ENCODE measurements at places on chromosomes 6 and 20. TPM values are rescaled to one million over a fixed set of nuclear protein-coding genes. Genes with fewer than 3 reads are reported as not detected.
A peak's percentile ranks its signal among the peaks of the same experiment; 100 is the strongest.

MARCKS gene
- 61.9 TPM for total RNA-seq

SLC35D3 gene
- total RNA-seq: not detected

BANF2 gene
- not detected for total RNA-seq

- H3K4me1 ChIP-seq: peaks cover 2% of the 10 kb centered on the region
- peak; percentile 75 for DNase-seq
- no peak overlapping the region for H3K4me3 ChIP-seq
- H3K27me3 ChIP-seq: peaks cover 16% of the 10 kb centered on the region
- H3K27ac ChIP-seq: no peak overlapping the region
These were observed 903 bp downstream of the SLC4A11 start for GRCh38 chr20:3237958-3238615.

DNA sequence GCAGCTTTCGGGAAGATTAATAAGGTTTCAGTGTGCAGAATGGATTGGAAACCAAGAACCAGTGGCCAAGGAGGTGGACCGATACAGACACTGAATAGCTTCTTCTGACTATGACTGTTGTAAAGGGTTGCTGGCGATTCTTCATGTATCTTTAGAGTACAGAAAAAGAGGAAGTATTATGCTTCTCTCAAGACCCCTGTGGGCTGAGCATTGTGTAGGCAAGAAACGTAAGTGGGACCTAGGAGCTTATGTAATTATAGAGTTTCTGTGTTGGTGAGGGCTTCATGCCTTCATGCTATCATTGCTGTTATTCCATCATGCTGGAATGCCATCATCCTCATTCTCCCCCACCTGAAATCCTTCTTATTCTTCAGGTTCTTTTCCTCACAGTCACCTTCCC, 105.4 kb upstream of the AKIRIN2 start:
- H3K4me1 ChIP-seq: no peaks in the 10 kb centered on the region
- H3K27me3 ChIP-seq: no peaks in the 10 kb centered on the region
- no peaks in the 10 kb centered on the region for H3K36me3 ChIP-seq
- no peak overlapping the region for H3K4me3 ChIP-seq
- H3K27ac ChIP-seq: no peak overlapping the region

- no peak overlapping the region for H3K27ac ChIP-seq
- no peaks in the 10 kb centered on the region for H3K4me1 ChIP-seq
- no peaks in the 10 kb centered on the region for H3K27me3 ChIP-seq
- DNase-seq: no peak
These were observed 7.0 kb upstream of the KIFC1 start for GRCh38 chr6:33384581-33385020.

Data from kidney (tissue), 22 donors.